ENCODE measurements at places on chromosomes 2 and 18.
A peak's percentile ranks its signal among the peaks of the same experiment; 100 is the strongest.

- DNase-seq, result no peak
Measured at GRCh38 chr2:20615068-20615465, 35.8 kb downstream of the HS1BP3 start.

DNA sequence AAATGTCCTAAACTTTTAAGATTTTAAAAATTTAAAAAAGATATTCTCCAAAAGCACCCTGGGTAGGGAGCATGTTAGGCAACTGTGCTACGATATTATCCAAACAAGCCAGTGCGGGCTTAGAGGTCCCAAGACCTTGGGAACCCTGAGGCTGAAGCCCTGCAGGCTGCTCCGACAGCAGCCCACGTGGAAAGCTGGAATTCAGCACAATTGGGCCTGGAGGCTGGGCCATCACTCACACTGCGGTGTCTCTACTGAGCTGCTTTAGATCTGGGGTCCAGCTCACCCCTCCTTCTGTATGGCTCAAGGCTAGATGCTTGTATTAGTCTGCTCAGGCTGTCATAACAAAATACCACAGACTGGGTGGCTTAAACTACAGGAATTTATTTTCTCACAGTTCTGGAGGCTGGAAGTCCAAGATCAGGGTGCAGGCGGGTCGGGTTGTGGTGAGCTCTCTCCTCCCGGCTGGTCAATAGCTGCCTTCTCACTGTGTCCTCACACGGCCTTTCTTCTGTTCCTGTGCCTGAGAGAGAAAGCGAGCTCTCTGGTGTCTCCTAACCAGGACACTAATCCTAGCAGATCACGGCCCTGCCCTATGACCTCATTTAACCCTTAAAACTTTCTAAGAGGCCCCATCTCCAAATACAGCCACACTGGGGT is 42.5 kb downstream of the DPYSL5 start:
- no peak for DNase-seq

DNA sequence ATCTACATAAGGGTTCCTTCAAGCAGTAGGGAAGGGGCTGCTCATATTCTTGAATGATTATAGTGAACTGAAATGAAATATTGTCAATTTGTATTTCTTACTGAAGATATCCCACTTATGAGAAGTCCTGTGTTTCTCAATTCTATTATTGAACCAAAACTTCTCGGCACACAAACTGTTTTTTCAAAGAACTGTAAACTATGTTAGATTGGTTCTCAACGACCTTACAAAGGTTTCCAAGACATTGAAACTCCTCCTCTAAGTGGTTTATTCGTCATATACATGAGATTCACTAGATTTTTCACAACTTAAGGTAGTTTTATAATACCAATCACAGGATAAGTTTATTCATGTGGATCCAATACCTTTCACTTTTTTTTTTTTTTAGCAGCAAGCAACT is 1.4 kb downstream of the CCL20 start:
- DNase-seq, result no peak

GRCh38 chr2:240298803-240299709 is 136.4 kb upstream of the GPC1 start:
- no peak for DNase-seq

DNA sequence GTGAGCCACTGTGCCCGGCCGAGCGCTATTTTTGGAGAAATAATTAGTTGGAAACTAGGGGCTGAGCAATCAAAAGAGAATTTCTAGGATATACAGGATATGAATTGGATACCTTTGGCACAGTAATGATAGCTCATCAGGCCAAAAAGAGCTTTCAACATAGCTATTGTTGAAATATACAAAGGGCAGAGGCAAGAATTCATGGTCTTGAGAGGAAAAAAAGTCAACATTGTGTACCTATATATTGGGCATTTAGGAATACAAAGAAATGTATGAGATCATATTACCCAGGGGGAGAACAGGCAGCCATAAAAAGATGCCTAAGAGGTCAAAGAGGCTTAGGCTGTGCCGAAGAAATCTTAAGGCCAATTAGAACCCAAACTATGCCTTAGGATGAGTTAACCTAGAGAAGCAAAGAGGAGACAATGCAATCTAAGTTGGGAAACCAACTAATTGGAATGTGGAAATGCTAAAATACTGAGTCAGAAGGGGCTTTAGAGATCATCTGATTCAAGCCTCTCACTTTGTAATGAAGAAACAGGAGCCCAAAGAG is 99.0 kb downstream of the RBBP8 start:
- DNase-seq, result no peak

- DNase-seq, result no peak
Measured at GRCh38 chr18:8480506-8481328, 128.5 kb upstream of the RAB12 start.

GRCh38 chr2:168810235-168810634 is 7.8 kb downstream of the NOSTRIN start:
- DNase-seq, result no peak

DNA sequence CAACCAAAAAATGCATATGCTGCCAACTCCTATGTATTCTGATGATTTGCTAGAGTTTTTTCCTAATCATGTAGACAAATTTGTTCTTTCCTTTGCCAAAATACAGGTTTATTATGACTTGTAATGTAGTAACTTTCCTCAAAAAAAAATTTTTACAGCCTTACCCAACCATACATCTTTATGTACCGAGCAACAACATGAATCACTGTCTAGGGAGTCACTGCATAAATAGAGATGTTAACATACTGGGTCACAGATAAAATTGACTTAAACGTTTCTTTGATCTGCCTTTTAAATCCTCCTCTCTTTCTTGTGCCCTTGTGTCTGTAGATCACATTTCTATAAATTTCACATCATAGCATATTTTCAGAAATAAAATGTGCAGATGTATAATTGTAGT is 143.6 kb downstream of the MBD2 start:
- no peak for DNase-seq

GRCh38 chr2:85911097-85911496 is 22.3 kb upstream of the ST3GAL5 start:
- DNase-seq, result no peak

DNA sequence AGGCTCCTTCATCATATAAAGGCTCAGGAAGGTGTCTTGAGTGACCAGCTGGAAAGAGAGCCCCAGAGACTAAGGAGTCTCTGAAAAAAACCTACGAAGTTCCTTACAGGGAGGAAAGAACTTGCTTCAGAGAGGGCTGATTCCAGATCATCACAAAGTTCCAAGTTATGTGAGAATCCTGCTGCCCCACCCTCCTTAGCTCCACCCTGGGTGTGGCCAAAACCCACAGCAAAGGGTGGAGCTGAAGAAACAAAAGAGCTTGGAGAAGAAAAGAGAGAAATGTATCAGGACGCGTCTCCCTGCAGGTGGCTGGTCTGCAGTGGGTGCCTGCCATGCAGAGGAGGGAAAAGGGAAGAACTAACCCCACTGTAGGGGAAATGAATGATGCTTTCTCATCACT is 32.8 kb upstream of the ZNF396 start:
- no peak for DNase-seq

DNA sequence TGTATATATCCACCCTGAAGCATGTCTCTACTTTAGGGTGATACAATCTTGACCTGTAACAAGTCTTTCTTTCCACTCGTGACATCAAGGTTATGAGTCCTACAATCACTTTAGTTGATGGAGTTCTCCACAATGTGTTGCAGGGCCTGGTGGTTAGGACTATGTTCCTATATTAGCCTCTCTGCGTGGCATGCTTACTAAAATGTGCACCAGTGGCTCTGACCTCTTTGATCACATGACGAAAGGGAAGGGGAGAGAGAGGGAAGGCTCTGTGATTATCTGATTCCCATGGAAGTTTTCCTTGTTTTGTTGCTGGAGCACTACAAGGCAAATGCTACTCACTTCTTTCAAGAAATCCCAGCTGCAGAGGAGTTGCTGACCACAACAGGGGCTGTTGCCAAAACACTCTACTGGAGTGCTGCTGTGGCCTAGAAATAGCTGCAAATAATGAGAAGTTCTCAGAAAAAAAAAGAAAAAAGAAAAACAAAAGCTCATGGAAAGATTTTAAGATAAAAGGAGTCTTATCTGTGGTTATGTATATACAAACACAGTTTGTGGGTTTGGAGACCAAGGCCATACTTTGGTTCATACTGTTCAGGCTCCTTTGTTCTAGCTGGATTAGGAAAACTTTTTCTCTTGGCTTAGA is 272.8 kb upstream of the MMADHC start:
- DNase-seq, result no peak

GRCh38 chr18:34738175-34738894 is 28.2 kb downstream of the DTNA start:
- no peak for DNase-seq

- DNase-seq, result no peak
Measured at GRCh38 chr2:138105358-138105757, 141.1 kb downstream of the HNMT start.

DNA sequence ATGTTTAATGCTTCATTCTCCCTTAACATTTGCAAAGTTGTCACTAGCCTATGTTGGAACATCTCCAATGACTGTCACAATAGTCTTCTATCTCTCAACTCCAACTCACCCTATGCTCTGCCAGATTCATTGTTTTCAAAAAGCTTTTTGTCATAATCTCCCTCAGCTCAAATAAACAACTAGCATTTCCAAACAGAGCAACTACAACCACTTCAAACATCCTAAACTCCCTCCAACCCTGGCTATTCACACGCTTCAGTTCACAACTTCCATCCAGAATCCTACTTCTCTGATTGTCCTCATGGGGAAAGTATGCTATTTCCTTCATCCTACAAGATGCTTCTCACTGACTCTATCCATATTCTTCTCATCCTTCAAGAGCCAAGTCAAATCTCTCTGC is 139.2 kb upstream of the VRK2 start:
- DNase-seq, result no peak

- DNase-seq, result no peak
Measured at GRCh38 chr18:78293540-78293939, 686.1 kb upstream of the SALL3 start.

DNA sequence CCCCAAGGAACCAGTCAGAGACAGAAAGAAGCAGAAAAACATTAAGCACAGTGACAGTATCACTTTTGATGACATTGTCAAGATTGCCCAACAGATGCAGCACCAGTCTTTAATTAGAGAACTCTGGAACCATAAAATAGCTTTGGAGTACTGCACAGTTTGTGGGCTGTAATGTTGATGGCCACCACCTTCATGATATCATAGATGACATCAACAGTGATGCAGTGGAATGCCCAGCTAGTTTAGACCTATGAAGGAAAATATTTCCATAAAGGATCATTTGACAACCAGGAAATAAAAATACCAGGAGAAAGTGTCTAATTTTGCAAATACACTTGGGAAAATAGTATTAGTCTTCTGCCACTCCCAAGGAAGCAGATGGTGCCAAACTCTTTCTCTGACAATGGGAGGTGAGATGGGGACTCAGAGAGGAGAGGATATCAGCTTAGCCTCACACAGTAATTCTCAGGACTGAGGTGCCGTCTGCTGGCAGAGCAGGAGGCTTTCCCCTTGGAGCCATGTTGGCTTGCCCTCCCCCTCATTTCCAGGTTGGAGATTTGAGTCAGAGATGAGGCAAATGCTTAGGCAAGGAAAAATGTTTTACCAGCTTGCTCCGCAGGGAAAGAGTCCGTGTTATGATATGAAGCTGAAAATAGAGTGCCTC is 107.5 kb upstream of the CELF4 start:
- DNase-seq, result no peak

GRCh38 chr2:1024981-1025380 is 74.3 kb downstream of the SNTG2 start:
- DNase-seq, result no peak

- no peak for DNase-seq
Measured at GRCh38 chr2:214035091-214035852, 375.6 kb upstream of the VWC2L start.

GRCh38 chr2:26070730-26071129 is 36.8 kb downstream of the RAB10 start:
- no peak for DNase-seq

- DNase-seq, result peak; percentile 43
Measured at GRCh38 chr2:158457092-158457825, 507 bp downstream of the PKP4 start.

- no peak for DNase-seq
Measured at GRCh38 chr2:109174626-109175349, 45.8 kb downstream of the SH3RF3 start.

GRCh38 chr2:236196366-236196765 is 28.2 kb upstream of the GBX2 start:
- no peak for DNase-seq

DNA sequence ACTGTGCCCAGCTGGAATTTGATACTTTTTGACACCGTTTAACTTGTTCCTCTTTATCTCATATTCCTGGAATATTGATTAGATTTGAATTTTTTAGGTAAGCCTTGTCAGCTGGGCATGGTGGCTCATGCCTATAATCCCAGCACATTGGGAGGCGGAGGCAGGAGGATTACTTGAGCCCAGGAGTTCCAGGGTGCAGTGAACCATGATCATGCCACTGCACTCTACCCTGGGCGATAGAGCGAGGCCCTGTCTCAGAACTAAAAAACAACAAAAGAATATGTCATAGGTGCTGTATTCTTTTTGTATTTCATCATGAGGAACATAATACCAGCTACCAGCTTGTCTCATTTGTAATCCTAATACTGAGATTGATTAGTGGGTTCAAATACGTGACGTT is 90.3 kb downstream of the ZNF532 start:
- DNase-seq, result no peak

- DNase-seq, result no peak
Measured at GRCh38 chr18:5982332-5982731, 87.0 kb upstream of the TMEM200C start.

- DNase-seq, result no peak
Measured at GRCh38 chr2:236286873-236287545, 22.8 kb upstream of the ASB18 start.

DNA sequence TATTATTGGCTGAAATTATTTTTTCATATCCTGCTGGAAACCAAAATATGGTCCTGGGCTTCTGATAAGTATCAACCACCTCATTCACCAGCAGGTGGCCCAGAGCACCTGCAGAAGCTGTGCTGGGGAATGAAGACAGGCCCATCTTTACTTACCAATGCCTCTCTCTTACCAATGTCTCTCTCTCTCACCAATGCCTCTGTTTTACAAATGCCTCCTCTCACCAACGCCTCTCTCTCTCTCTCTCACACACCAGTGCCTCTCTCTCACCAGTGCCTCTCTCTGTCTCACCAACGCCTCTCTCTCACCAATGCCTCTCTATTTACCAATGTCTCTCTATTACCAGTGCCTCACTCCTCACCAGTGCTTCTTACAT is 2.3 kb upstream of the MAL start:
- DNase-seq, result peak; percentile 62

DNA sequence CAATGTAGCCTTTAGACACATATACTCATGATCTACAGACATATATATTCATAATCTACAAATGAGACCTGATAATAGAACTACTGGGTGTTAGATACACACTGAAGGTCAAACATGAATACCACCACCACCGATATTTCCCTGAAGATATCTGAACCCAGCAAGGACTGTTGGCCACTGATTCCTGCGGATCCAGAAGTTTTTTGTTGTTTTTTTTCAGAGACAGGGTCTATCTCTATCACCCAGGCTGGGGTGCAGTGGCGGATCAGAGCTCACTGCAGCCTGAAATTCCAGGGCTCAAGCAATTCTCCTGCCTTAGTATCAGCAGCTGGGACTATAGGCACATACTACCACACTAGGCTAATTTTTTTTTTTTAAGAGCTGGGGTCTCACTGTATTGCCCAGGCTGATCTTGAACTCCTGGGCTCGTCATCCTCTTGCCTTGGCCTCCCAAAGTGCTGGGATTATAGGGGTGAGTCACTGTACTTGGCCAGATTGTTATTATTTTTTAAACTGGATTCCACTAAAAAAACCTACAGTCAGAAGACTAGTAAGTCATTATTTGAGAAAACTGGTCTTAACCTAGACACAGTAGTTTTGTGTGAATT is 1.8 kb downstream of the METTL5 start:
- DNase-seq, result no peak
